MCF 10A (cell line): ENCODE measurements at places on chromosomes 11 and 22.

- DNase-seq: no peak
These were observed 6.3 kb downstream of the CABP7 start for GRCh38 chr22:29726106-29726505.

GRCh38 chr11:71979602-71980001 lies 19.1 kb upstream of the IL18BP start:
- DNase-seq: no peak

GRCh38 chr11:36292311-36292722 lies 3.1 kb upstream of the COMMD9 start:
- peak; percentile 55 for DNase-seq

DNA sequence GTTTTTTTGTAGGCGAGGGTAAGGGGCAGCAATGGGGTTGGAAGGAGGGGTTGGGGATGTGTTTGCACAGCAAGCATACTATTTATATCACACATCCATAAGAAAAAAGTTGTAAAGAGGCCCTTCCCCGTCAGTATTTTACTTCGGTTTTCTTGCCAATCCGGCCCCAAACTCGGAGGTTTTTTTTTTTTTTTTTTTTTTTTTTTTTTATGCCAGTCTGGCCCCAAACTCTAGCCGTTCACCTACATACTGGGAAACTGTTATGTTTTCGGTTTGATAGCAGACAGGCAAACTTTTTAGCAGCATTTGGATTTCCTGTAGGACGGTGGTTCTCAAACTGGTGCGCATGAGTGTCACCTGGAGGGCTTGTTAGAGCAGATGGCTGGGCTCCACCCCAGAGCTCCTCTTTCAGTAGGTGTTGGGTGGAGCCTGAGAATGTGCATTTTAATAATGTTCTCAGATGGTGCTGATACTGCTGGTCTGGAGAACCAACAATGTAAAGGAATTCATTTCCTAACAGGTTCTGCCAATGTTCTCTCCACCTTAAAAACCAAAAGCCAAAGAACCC lies 76.5 kb upstream of the ZBED5 start:
- DNase-seq: peak; percentile 32

GRCh38 chr11:101126551-101127196 lies 2.9 kb downstream of the PGR start:
- no peak for DNase-seq
